ENCODE measurements at places on chromosomes 11 and 22.

DNA sequence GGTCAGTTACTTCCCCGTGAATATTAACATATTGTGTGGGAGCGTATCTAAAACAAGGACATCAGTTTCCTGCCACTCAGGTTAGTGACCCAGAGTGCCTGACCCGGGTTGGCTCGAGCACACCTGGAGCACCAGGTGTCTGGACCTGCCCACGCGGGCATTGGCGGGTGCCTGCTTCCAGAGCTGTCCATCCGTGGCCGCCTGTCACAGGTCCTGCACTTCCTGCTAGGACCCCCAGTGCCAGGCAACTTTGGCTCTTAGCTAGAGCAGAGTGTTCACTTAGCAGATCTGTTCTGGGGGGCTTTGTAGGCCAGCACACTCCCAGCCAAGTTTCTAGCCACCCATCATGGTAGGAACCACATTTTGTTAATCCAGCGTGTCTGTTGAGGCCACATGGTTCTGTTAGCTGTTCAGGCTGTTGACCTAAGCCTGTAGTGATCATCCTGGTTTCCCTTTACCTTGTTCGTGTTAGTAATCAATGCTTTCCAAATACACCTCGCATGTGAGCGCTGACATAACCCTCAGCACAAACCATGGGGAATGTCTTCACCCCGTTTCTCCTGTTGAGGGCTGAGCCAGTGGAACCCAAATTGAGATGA, 29.5 kb downstream of the MOV10L1 start:
- no peak for DNase-seq

- DNase-seq: no peak
Measured at GRCh38 chr11:2730272-2731129, 30.7 kb upstream of the KCNQ1OT1 start.

DNA sequence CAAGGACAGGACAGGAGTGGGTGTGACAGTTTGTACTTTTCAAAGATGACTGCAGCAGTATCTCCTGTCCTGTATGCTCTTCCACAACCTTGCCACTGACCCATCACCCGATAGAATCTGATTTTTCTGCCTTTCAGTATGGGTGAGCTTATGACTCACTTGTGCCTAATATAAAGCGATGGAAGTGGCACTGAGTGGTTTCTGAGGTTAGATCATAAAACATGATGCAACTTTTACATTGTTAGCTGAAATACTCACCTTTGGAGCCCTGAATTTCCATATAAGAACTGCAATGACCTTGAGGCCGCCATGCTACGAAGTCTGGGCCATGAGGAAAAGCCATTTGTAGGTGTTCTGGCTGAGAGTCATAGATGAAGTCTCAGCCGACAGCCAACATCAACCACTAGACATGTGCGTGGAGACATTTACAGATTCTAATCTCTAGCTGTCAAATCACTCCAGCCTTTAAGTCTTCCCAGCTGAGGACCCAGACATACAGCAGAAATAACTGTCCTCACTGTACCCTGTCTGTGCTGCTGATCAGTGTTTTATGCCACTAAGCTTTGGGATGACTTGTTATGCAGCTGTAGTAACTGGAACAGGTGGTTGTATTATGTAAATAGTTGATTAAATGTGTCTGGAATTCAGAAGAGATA, 105.9 kb upstream of the ARHGAP20 start:
- DNase-seq: no peak

- DNase-seq: no peak
Measured at GRCh38 chr11:22346282-22346681, 8.1 kb downstream of the SLC17A6 start.

DNA sequence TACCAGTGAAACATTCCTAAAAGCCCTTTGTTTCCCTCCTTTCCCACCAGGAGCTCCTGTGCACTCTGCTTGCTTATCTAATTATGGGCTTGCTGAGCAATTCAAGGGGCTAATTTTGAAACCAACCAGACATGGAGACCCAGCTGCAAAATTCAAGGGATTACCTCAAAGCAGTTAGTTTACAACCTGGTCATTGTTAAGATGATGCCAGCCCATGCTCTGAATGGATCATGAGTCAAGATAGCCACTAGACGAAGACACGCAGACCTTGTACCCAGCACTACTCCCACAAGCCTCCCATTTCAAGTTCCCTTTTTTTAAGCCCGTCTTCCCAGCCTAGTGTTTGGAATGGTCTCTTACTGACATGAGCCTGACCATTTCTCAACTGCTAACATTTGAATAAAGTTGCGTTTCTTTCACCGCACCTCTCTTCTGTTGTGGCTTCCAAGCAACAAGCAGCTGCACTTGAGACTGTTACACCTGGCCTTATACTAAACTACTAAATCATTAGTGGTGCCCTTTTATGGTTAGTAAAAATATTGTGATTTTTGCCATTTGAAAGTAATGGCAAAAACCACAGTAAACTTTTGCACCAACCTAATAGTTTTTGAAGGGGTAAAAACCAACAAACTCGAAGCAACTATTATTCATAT, 315.3 kb upstream of the LUZP2 start:
- no peak for DNase-seq

DNA sequence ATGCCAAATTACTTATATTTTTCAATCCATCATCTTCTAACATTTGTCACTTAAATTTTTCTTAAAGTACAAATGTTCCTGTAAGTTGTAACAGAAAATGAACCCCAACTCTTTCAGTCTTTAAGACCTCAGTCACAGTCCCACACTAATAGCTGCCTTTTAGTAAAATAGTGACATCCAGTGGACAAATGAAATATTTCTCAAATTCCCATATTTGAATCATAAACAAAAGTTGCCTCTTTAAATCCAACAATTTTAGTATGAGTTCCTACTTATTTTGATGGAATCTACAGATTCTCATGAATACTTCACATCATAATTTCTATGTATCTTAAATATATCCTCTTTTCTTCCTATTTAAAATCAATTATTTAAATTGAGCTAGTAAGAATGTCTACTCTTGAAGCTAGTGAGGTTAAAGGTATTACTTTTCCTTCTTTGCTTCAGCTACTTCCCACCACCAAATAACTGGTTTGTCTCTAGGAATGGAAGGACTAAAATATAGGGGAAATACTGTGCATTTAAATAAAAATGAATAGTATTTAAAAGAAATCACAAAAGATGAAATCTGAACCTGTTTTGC, 9.2 kb downstream of the LIN7C start:
- DNase-seq: no peak

- DNase-seq: no peak
Measured at GRCh38 chr22:38107692-38108515, 2.6 kb downstream of the BAIAP2L2 start.

GRCh38 chr11:7278314-7278917, 26.7 kb downstream of the SYT9 start:
- DNase-seq: no peak

GRCh38 chr22:44529827-44530523, 31.9 kb upstream of the RTL6 start:
- DNase-seq: no peak

GRCh38 chr11:85346484-85346883, 280.7 kb downstream of the DLG2 start:
- no peak for DNase-seq

GRCh38 chr22:40237241-40237640, 59.5 kb downstream of the TNRC6B start:
- peak; percentile 18 for DNase-seq

GRCh38 chr11:85281550-85281949, 345.6 kb downstream of the DLG2 start:
- DNase-seq: no peak

GRCh38 chr11:100687630-100688395, 725 bp downstream of the ARHGAP42 start:
- no peak for DNase-seq

DNA sequence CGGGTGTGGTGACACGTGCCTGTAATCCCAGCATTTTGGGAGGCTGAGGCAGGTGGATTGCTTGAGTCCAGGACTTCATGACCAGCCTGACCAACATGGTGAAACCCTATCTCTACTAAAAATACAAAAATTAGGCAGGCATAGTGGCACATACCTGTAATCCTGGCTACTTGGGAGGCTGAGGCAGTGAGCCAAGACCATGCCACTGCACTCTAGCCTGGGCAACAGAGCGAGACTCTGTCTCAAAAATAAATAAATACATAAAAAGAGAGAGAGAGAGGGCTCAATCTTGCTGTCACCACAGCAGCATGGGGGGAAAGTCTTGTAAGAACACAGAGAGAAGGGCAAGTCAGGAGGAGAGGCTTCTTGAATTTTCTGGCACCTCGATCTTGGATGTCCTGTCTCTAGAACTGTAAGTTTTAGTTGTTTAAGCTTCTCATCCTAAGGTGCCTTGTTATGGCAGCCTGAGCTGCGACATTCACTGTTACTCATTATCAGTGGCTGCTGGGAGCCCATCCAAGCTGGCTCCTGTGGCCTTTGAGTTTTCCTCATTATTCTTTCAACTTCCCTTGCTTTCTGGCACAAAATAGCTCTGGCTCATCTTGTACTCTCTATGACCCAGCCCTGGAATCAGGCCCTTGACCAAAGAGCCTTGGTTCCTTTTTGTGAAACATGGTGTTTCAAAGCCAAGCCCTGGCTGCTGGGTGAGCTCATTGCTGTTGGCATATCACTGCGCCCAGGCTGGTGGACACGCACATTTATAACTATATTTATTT, 8.0 kb upstream of the PSMC3 start:
- no peak for DNase-seq

DNA sequence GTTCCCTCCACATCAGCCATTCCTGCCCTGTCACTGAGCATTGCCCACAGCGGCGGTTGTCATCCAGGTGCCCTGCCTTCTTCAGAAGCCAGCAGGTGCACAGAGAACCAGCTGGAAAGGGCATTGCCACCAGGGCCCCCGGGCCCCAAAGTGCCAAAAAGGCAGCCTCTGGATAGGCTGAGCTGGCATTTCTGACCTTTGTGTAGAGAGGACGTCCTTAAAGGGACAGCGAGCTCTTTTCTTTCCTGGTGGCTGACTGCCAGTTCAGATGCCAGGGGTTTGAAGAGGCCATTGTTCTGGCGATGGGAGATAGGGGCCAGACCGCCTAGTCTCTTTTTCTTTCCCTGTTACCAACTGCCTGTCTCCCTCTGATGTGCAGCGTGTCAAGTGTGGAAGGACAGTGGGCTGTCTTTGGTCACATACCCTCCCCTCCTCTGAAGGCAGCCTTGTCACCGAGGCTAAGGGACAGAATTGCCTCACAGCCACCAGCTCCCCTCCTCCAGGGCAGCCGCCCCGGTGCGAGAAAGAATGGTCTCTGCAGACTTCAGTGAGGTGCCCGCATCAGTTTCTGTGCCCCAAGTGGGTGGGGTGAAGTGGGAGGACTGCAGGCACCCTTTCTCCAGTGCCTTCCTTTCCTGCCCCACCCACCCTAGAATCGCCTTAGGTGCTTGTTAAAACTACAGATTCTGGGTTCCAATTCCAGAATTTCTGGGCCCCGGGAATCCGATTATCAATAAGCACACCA, 109.6 kb downstream of the SCN3B start:
- no peak for DNase-seq

DNA sequence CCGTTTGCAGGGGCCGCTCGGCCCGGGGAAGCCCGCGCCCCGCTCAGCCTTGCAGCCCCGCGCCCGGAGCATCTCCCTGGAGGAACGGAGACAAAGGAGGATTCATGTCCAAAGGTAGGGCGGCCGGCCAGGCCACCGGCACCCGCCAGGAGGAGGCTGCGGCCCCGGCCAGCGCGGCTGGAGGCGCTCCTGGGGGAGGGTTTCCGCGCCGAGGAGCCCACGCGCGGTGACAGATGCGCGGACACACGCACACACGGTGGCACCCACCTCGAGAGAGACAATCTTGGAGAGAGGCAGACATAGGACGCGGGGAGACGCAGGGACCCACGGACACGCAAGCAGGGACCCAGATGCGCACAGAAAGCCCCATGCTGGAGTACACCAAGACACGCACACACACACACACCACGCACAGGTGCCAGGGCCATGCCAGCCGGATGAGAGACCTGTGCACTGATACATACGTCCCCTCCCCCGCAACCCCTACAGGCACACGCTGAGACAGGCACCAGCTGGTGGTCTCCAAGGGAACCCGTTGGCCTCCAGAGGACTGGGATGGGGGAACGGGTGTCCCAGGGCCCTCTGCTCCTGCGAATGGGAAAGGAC, 7.8 kb downstream of the SEPTIN3 start:
- DNase-seq: no peak

DNA sequence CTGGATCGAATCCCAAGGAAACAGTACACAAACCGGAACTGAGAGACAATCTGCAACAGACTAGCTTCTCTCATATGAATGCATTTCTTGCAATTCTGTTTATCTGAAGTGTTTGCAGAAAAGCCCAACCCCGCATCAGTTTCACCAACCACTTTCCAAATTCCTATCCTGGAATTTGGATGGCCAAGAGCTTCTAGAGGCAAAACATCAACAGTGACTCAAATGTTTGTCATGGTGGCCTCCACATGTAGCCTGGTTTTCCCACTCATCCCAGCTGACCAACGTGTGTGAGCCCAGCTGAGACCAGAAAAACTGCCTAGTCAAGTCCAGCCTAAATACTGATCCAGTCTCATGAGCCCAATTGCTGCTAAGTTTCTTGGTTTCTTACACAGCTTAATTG, 8.3 kb upstream of the MIEF1 start:
- no peak for DNase-seq

- no peak for DNase-seq
Measured at GRCh38 chr11:31809857-31810778, 1.0 kb downstream of the PAX6 start.

DNA sequence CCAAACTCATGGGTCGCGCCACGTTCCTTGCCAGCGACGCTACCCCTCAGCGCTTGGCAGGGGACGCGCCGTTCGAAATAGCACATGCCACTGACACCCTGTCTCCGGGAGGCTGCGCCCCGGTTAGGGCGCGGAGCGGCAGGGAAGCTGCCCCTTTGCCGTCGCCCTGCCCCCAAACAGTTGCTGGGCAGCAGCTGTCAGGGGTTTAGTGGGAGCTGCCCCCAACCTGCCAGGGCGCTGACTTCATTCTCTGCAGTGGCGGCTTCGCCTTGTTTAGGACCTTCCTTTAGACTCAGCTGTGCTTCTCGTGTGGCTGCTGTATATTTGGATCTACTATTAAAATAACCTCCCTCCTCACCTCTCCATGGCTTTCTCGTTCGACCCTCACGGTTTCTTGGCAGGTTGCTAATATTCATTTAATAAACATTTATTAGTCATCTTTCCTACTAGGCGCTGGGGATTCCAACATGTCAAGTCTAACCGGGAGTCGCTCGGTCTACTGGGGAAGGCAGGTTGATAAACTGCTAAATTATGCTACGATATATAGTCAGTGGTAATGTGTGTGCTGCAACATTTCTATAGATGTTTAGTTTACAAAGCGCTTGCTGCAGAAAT, 782 bp downstream of the TMEM109 start:
- peak; percentile 39 for DNase-seq

DNA sequence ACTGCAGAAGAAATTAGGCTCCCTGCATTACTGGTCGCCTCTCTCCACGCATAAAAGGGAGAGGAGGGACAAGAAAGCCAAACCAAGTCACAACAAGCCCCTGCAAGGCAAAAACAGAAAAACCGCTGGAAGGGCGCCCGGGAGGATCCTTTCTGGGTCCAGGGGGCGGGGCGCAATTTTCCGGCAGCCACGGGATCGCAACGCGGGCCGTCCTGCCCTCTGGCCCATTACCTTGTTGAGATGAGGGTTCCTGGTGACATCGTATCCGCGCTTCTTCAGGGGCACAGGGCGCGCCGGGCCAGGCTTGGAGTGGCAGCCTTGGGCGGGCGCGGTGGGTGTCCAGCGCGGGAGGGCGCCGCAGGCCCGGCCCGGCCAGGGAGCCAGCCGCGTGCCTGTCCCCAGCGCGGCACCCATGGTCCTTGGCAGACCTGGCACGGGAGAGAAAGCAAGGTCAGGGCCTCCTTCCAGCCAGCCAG, 847 bp downstream of the ME3 start:
- DNase-seq: no peak

- peak; percentile 23 for DNase-seq
Measured at GRCh38 chr11:120432056-120433018, 79.2 kb upstream of the GRIK4 start.

Data from activated naive CD4-positive, alpha-beta T cell treated with Interleukin-2 at 50 U/mL for 16 hours (primary cell).